Activated naive CD4-positive, alpha-beta T cell treated with anti-CD3 and anti-CD28 coated beads, Interleukin-2, amount 10 ng/mL, durations not matched to agents 7 days and 5 days (primary cell): ENCODE measurements at places on chromosomes 5 and 9.

DNA sequence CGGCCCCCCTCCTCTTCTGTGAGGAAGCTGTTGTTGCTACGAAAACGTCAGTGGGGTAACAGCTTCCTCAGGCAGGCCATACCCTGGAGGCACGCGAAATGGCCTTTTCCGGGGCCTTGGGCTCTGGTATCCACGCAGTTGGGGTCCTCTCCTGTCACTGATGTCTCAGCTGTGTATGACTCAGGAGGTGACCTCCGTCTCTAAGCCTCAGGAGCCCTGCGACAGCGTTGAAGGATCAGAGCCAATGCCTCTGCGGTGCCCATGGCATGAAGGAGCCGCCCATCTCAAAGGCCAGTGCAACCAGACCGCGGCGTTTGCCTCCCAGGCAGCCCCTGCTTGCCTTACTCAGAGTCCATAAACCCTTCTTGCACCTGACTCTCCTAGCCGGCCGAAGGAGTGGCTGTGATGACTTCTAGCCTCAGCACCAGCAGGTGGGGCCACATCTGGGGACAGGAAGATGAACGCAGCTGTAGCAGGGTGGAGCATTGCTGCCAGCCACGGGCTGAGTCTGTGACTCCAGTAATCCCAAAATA, 1.0 kb upstream of the MXD3 start:
- peaks cover 26% of the 10 kb centered on the region for H3K36me3 ChIP-seq
- no peaks in the 10 kb centered on the region for H3K27me3 ChIP-seq
- peaks cover 56% of the 10 kb centered on the region for H3K4me1 ChIP-seq

GRCh38 chr5:135211791-135212190, 177.8 kb upstream of the PITX1 start:
- no peaks in the 10 kb centered on the region for H3K4me1 ChIP-seq
- H3K4me3 ChIP-seq, result no peak overlapping the region
- H3K27ac ChIP-seq, result no peak overlapping the region
- no peak for DNase-seq
- peaks cover 70% of the 10 kb centered on the region for H3K27me3 ChIP-seq

DNA sequence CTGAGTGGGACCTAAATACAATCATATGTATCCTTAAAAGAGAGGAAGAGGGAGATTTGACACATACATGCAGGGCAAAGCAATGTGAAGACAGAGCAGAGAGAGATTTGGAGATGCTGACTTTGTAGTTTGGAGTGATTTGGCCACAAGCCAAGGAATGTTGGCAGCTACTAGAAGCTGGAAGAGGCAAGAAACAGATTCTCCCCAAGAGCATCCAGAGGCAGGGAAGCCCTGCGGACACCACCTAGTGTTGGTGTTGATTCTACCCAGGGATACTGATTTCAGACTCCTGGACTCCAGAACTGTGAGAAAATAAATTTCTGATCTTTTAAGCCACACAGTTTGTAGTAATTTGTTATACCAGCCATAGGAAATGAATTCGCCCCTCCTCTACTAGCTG, 64.9 kb upstream of the OSMR start:
- H3K27me3 ChIP-seq, result no peaks in the 10 kb centered on the region
- H3K4me3 ChIP-seq, result no peak overlapping the region
- no peak overlapping the region for H3K27ac ChIP-seq
- H3K4me1 ChIP-seq, result no peaks in the 10 kb centered on the region

DNA sequence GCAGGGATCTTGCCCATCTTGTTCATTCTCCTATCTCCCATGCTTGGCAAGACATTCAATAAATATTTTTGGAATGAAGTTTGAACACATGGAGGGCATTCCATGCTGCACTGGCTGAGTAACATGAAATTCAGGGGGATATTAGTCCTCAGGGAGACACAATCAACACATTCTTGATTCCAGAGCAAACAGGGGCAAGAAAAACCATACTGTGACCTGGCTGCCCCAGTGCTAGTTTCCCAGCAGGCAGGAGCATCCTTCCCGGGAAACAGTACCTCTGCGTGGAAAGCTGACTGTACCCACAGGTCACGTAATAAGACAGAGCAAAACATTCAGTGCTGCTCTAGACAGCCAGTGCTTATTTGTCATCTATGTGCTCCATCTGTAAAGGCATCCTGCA, 66.3 kb upstream of the SPOCK1 start:
- peaks cover 2% of the 10 kb centered on the region for H3K4me1 ChIP-seq
- no peak overlapping the region for H3K27ac ChIP-seq
- H3K27me3 ChIP-seq, result peaks cover 18% of the 10 kb centered on the region
- no peak for DNase-seq
- no peaks in the 10 kb centered on the region for H3K36me3 ChIP-seq

GRCh38 chr5:124825250-124825982, 79.0 kb upstream of the ZNF608 start:
- H3K27me3 ChIP-seq, result no peaks in the 10 kb centered on the region
- no peaks in the 10 kb centered on the region for H3K4me1 ChIP-seq
- no peak for DNase-seq
- no peak overlapping the region for H3K4me3 ChIP-seq
- H3K27ac ChIP-seq, result no peak overlapping the region
- H3K36me3 ChIP-seq, result no peaks in the 10 kb centered on the region
